Muscle of back (tissue), 13 donors: ENCODE measurements at places on chromosomes 7 and 10.

DNA sequence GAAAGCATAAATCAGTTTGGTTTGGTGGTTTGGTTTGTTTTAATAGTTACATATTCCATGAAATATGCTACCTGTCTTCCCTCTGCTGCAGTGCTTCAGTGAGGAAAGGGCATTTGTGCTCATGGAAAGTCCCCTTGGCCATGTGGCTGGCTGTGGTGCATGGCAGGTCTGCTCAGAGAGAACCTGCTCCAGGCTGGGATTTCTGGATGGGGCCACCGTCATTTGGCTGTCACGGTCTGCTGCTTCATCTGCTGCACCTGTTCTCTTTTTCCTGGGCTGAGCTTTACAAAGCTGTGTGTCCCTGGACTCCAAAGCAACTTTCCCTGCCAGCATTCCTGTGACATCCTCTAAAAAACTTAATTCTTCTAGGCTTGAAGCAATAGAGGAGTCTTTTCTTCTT is 8.9 kb downstream of the CDK14 start:
- no peak for DNase-seq

GRCh38 chr7:55016061-55016745 is 2.6 kb upstream of the EGFR start:
- no peak for DNase-seq

DNA sequence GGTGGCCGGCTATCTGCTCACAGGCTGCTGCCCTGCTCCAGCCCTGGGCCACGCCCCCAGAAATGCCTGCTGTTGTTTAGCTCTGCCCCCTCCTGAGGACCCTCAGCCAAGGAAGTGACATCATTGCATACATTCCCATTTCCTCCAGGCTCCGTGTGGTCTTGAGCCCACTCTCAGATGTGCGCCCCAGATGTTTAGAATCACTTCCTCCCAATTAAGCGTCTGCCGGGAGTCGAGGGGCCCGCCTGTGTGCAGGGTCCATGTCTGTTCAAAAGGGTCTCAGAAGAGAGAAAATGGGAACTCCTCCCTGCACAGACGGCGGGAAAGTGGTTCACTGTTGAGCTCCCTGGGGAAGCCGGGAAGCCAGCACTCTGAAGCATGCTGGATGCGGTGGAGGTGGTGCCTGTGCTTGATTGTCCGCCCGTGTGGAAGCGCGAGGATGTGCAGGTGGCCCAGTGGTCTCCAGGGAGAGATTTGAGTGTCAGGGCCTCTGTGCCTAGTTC is 116.9 kb upstream of the PPIF start:
- DNase-seq: peak; percentile 95

GRCh38 chr10:28284126-28284525 is 18.7 kb downstream of the MPP7 start:
- DNase-seq: no peak

DNA sequence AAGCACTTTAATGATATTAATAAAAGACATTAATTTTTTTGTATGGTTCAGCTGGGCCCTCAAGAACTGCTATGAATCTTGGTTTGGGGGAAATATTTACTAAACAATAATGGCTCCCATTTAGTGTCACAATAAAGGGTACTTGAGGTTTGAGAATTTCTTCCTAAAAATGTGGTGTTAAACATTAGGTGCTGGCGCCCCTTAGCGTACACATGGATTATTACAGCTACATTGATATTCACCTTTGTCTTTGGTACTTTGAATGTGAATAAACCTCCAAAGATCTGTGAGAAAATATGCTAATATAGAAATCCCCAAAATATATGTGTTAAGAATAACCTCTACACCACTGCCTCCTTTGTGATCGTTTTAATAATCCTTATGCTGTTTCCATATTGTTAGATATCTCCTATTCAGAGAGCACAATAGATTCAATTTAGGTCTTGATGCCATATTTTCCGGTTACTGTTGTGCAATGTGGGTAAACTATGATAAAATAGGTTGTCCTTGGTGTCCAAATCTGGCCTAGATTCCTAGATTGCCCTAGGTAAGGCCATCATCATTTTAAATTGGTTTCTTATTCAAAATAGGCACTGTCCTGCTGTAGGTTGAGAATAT is 161.8 kb upstream of the CACNA2D1 start:
- DNase-seq: peak; percentile 45

GRCh38 chr10:992871-993270 is 4.6 kb downstream of the GTPBP4 start:
- peak; percentile 17 for DNase-seq

DNA sequence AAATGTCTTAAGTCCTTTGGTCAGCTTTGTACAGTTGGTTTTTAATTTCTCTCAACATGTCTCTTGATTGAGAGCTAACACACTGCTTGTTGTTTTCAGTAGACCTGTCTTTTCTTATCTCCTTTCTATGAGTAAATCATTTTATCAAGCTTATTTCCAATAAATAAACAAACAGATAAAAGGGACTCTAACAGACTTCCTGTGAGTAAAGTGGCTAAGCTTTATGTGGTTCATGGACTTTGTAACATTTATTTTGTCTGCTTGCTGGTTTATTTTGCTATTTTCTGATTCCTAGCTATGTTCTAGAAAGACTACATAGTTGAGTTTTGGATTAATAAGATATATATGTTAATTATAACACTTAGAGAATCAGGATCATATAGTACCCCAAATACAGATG is 27.1 kb downstream of the OR9A2 start:
- DNase-seq: no peak

DNA sequence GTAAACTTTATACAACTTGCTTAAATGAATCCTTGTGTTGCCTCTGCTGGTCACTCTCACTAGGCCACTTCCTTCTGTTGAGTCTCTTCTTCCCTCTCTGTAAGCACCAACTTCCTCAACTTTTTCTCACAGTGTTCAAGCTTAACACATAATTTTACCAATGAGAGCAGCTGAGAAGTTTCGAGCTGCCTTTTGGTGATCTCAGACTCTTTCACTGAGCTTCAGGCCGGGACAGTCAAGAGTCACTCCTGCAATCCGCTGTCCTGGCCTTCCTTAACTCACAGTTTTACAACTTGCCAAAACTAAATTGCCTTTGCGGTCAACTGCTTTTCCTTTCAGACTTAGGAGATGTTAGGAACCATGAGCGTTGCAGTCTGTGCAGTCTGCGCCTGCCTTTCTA is 47.4 kb downstream of the PRPF18 start:
- peak; percentile 58 for DNase-seq

DNA sequence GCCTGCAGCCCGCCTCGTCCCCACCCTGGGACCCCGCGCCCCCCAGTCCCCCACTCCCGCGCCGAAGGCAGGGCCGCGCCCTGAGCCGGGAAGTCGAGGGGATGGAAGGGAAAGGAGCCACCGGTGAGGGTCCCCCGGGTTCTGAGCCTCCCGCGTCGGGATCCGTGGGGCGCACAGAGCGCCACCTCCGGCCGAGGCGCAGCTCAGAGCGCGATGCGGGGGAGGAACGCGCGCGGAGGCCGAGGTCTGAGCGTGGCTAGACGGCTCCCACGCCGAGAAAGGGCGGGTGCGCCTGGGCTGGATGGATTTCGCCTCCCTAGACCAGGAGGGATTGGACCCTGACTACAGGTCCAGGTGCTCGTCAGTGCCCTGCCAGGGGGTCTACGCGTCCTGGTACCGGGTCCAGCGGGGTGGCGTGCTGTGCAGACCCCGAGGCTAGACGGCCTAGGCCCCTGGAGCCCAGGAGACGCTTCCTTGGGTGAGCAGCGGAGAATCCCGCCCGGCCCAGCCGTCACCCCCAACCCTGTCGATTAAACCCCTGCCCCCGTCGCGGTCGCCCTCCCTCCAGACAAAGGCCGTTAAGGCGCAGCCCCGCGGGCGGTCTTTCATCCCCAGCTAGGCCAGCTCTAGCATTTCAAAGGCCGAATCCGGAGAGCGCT is 986 bp upstream of the PDGFA start:
- DNase-seq: no peak

DNA sequence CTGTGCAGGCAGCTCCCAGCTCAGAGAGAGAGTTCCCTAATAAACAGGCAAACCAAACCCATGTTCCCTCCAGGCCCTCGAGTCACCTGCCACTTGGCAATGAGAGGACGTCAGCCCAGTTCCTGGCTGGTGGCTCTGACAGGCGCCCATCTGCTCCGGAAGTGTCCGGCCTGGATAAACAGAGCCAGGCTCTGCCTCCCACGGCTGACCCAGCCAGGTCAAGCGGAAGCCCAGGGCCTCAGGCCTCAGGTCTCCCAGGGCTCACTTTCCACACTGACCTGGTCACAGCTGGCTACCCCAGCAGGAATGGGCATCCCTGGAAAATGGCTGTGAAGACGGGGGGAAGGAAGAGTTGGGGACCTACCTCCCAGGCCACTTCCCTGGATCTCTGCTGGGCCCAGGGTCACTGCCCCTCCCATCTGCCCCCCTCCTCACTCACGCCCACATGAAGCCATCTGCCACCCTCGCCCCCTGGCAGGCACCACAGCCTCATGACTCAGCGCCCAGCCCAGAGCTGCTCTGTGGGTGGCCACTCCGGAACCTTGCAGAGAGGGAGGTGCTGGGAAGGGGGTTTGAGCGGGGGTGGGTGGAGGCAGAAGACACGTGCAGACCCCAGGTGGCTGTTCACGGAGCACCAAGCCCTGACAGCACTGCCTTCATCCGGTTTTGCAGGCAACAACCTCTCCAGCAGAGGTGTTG is 37.4 kb upstream of the DUSP5 start:
- no peak for DNase-seq

DNA sequence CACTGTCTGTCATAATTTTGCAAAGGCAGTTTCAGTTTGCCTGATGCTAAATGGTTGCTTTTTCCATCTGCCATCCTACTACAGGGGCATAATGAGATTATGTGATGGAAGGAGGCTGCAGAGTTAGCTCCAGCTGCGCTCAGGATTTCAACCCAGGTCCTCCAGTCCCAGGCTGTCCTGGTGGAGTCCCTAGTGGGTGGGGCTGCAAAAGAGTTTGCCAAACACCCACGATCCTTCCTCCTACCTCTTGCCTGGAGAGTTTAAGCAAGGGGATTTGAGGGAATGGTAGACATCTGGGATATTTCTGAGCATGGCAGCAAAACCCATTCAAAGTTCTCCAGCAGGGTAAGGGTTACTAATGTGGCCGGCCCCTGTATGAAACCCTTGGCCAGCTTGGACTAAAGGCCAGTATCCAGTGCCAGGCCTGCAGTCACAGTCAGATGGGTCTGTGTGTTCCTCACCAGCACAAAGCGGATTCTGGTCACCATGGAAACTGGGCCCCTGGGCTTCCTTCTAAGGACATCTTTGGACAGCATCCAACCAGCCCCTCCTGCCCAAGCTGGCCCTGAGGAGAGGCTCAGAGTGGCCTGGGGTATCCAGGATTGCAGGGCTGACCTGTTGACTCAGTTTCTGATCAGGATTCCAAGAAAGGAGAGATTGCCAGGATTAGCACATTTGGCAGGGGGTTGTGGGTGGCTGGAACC is 42.7 kb upstream of the CHST3 start:
- DNase-seq: peak; percentile 91

GRCh38 chr10:99395750-99396445 is 34.5 kb downstream of the GOT1 start:
- no peak for DNase-seq

DNA sequence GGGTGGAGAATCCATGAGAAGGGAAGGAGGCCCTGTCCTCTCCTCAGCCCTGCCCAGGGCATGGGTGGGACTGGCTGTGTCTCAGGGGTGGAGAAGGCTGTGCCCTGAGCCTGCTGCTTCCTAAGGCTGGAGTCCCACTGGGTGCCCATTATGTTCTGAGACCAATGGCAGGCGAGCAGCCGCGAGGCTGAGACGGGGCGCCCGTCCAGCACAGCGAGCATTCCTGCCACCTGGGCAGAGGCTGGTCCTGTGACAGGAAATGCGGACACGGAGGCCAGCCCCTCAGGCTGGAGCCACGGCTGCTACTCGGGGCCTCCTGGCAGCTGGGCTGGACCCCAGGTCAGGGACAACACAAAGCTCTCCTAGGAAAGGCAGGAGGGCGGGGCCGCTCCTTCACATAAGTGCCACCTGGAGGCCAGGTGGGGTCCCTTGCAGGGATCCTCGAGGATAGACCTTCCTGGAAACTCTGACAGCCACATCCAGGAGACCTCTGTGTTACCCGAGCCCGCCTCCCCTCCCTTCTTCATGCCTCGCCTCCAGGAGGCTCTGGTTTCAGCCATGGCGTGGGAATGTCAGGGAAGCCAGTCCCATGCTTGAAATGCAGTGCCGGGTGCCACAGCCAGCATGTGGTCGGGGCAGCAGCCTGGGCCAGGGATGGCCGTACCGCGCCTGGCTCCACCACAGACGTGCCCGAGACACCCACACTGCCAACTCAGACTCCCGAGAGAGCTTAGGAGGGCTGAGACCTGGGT is 173.9 kb downstream of the USP6NL start:
- peak; percentile 34 for DNase-seq

DNA sequence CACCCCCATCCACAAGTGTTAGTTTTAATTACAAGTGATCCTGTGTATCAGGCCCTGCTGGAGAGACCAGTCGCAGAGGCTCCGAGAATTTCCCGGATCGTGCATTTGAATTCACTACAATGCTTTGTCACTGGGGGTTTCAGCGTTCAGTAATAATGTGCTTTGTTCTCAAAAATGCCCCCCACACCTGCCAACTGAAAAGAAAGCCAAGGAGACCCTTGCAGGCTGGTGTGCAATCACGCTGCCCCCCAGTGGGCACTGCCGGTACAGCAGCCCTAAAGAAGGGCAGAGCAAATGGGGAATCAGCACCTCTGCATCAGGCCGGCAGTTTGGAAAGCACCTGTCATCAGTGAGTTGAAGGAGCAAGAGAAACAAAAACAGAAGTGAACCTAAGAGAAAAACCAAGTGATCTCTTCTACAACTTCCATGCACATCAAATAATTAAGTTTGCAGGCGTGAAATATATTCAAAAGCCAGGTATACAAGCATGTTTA is 177.6 kb downstream of the PARD3 start:
- peak; percentile 47 for DNase-seq

GRCh38 chr7:87702326-87702725 is 74.1 kb downstream of the RUNDC3B start:
- no peak for DNase-seq

GRCh38 chr7:44565097-44565794 is 8.5 kb downstream of the DDX56 start:
- no peak for DNase-seq

- DNase-seq: no peak
Observed at GRCh38 chr10:46555366-46555712, 1.1 kb downstream of the GPRIN2 start.

GRCh38 chr10:124594240-124594639 is 132.6 kb downstream of the LHPP start:
- DNase-seq: no peak

- no peak for DNase-seq
Observed at GRCh38 chr10:50610368-50610767, 13.4 kb downstream of the SGMS1 start.

DNA sequence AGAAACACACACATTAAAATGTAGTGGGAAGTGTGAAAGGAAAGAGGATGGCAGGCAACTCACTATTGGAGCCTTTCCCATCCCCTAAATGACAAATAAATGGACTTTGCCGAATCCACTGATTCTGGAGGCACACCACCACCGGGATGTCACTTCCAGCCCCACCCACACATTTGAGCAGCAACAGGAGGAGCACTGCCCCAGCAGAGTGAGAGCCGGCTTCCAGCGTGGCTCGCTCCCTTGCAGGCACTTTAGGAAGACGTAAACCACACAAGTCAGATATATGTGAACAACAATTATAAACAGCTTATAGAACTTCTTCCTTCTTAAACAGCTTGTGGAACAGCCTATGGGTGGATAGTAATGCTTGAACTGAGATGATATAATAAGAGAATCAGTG is 191.0 kb downstream of the DGKI start:
- peak; percentile 13 for DNase-seq
